Hematopoietic multipotent progenitor cell treated with erythropoietin and hydrocortisone succinate and interleukin-3 and kit ligand, for 15 days (in vitro differentiated cells): ENCODE measurements at places on chromosomes 3 and 15.

DNA sequence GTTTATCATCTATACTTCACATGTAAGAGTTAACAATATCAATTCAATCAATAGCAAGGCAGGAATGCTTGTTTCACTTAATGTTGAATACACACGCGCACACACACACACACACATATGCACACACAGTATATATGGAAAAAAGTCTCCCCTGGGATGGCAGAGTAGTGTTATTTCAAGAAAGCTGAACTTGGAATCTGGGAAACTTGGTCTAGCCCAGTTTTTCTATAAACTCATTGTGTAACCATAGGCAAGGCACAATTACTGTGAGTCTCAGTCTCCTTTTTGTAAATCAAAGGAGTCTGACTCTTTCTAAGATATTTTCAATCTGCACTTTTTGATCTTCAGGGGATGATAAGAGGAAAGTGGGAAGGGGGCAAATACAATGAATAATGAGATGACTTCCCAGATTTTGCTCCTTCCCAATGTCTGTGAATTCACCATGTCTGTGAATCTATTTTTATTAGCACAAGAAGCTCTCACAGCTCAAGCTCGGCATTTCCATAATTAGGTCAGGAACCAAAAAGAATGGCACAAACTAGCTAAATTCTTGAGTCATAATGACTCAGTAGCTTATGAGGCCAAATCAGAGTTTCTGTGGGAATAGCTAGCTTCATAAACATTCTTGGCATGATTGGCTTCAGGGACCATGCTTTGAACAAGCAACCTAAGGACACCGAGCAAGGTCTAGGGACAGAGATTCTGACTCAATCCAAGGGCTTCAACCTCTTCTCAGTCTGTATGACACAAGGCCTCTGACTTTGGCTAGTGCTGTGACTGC lies 227.4 kb upstream of the DCBLD2 start:
- DNase-seq = no peak

DNA sequence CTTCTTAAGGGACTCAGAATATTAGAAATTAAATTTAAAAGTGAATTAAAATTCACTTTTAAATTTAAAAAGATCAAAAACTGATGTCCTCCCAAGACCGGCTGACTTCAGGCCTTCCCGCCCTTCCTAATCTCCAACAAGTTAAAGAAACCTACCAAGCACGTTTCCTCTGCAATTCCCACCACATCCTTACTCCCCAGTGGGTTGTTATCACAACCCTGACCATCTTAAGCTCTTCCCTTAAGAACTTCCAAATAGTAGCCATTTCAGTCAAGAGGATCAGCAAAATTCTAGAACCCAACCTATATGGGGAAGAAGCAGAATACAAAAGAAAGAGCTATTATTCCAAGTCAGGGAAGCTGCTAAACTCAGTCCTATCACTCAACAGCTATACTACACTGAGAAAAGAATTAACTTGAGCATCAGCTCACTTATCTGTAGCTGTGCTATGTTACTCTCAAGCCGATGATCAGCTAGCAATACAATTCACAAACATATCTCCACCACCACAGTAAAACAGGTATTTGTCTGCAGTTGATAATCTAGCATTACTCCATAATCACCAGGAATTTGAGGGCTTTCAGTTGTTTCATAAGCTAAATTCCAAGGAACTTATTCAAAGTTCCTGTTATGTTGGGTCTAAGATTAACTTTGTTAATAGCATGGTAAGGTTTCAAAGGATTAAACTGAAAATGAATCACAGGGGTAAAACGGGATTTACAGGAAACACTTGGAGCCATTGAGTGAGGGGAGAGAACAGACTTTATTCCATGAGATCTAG lies 14.3 kb downstream of the ABCC5 start:
- no peak for DNase-seq

DNA sequence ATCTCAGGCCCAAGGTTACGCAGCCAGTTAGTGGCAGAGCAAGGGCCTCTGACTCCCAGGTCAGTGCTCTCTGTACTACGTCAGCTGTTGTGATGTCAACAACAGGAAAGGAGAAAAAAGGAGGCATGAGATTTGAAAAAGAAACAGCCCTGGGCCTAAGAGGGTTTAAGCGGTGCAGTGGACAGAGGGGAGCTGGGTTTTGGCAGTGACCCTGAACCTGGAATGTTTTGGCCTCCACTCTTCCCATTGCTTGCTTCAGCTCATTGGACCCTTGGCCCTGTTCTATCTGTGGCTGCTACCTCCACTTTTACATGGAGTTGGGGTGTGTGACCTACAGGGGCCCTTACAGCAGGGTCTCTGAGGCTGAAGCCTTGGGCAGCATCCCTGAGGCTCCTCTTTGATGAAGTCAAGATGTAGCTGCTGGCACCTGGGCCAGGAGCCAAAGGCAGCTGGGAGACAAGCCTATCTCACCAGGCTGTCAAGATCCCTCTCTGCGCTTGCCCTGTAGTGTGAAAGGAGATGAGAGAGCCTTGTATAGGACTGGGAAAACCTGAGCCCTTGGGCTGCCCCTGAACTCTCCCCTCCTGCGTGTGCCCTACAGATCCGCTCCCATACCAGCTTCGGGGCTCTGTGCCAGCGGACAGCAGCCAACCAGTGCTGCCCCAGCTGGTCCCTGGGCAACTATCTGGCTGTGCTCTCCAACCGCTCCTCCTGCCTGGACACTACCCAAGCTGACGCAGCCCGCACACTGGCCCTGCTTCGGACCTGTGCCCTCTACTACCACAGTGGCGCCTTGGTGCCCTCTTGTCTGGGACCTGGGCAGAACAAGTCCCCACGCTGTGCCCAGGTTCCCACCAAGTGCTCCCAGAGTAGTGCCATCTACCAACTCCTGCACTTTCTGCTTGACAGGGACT lies 8.7 kb downstream of the DISP2 start:
- DNase-seq = no peak

GRCh38 chr15:78264304-78265136 lies at the start of gene DNAJA4:
Gene DNAJA4, plus strand, starts transcription at chr15:78264562. Its CDS starts 202 bp downstream, at chr15:78264764.
- peak; percentile 53 for DNase-seq

DNA sequence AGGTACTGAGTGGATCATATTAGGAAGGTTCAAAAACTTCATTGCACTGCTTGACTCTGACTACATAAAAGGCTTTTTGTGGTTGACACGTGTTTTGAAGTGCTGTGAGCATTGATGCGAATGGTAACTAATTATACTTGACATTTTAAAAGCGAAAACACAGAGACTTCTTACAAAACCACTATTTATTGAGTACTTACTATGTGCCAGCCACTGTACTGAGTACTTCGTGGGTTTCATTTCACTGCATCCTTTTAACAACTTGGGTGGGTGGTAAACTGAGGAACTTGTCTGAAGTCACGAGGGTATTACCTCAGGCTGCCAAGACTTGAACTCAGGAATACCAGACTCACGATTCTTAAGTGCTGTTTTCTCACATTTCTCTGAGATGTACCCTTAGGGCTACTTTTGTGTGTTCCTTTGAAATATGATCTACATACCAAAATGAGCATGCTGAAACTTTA lies 45.3 kb upstream of the PPP4R2 start:
- no peak for DNase-seq

DNA sequence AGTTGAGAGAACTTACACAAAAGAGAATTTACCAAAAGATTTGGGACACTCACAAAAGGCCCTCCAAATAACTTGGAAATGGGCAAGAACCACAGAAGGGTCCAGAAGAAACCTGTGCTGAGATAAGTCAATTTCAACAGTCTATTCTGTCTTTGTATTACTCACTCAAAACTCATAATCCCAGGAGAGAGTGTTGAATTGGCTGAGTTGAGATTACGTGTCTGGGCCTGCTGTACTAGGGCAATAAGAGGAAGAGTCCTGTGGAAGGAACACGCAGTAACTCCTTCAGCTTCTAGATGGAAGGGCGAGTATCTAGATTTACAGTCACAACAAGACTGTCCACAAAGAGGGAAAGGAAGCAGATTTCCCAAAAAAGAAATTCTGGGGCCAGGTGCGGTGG lies 42.5 kb upstream of the DYNC1LI1 start:
- no peak for DNase-seq

GRCh38 chr3:134148534-134148933 lies 102.1 kb downstream of the RYK start:
- DNase-seq = no peak

- DNase-seq = no peak
These were observed 91.0 kb downstream of the SMAD3 start for GRCh38 chr15:67156426-67156825.

GRCh38 chr3:115089481-115089880 lies 57.6 kb downstream of the ZBTB20 start:
- DNase-seq = no peak

DNA sequence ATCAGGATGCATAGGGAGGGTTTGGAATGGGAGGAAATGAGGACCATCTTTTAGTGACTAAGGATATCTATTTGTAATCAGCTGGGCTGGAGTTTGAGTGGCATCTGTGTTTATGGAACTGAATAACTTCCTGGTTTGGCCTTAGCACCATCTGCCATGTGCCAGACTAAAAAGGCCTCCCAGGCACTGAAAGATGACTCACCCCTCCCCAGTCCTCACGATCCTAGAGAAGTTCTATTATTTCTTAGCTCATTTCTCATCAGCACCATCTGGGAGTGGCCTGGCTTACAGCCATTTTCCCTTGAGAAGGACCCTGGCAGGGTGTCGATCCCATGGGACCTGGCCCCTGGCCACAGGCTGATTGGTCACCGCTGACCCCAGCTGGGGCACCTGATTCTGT lies 23.9 kb upstream of the CTXND1 start:
- DNase-seq = no peak

DNA sequence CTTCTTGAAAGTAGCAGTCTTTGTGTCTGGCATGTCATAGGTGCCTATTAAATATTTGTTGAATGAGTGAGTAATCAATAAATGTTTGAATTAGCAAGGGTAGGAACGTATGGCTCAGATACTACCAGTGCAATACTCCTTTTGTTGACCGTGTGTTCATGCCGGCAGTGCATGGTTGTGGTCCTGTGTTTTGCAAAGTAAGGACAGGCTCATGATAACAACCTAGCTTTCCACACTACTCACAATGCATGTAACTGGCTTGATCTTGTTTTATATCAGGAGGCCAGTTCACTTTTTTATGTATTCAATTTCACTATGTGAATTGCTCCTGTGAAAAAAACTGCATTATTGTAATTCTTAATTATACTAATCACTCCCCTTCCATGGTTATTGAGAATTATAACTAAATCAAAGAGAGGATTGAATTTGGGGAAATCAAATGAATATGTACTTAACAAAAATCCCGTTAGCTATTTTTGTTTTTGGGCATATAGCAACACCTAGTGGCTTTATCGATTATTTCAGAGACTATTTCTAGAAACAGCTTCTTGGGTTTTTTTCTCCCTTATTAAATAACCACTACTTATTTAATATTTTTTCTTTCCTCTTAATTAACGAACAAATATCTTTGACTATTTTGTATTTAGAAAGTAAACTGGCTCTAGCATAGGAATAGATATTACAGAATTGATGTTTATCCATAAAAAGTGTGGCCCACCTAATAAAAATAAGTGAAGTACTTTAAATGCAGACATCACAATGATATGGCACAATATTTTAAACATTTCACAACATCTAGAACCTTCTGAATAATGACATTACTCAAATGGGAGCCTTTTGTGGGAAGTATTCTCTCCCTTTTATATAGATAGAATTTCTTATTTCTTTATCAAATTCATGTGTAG lies 218.5 kb downstream of the BBX start:
- DNase-seq = peak; percentile 36

- no peak for DNase-seq
These were observed 1.9 kb upstream of the TMEM158 start for GRCh38 chr3:45227946-45228345.

DNA sequence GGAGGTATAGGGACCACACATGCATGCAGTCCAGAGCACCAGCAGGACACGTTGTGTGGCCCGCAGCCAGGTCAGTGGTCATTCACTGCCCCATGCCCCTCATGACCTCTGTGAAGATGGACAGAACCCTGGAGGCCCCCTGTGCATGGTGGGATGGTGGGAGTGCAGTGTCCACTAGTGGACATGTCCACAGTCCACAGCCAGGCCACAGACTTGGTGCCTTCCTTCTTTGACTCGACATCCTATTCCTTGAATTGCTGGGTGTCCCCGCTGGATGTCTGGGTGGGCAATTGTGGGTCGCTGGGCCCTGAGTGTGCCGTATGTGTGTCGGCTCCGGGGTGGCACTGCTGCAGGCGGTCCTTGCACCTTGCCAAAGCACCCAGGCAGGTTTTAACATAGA lies 35.7 kb downstream of the KLF15 start:
- DNase-seq = no peak

DNA sequence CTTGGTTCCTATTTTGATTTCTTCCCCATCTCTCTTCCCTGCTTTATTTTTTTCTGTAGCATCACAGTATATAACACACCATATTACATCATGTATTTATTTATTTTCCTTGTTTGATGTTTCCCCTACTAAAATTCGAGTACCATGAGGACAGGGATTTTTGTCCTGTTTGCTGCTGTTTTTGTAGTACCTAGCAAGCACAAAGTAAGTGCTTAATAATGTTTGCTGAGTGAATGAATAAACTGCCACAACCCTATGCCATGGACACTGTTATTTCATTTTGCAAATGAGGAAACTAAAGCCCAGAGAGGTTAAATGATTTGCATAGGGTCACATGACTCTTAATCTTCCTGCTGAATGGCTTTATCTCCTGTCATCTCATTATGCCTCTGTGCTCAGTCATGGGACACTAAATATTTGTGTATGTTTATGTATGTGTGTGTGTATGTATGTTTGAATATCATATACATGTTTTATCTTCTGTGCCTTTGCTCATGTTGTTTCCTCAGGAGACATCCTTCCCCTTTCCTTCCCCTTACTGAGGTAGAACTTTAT lies 26.1 kb upstream of the MGA start:
- no peak for DNase-seq
